ENCODE measurements at places on chromosomes 6 and 20.

GRCh38 chr6:83757021-83757420, 48.1 kb upstream of the SNAP91 start:
- DNase-seq: no peak

DNA sequence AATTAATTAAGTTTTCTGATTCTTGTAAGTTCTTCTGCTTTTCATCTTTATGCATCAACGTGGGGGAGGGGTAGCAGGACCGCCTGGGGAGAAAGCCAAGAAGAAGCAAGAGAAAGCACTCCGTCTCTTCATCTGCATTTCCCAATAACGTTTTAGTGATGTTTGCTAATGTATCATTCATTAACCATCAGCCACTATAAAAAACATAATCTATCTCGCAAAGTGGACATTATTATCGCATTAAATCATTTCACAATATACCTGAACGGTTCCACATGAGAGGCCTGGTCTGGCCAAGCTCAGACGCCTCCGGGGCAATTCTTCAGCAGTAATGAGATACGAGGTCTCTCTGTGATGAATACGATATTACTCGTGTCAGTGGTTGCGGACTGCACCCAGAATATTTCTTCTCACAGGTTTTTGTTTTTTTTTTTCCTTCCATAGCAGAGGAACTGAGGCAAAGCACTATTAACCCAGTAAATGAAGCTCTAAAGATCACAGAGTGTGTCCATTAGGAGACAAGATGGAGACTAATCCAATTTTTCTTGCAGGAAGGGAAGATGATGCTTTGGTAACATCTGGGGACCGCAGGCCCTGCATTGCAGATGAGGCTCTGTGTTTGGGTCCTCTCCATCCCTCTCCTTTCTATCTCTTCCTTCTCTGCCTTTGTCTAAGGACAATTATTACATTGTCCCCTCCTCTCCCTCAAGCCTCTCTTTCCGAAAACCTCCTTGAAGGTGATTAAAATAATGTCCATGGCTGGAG, 156.1 kb downstream of the SLC35B3 start:
- no peak for DNase-seq

DNA sequence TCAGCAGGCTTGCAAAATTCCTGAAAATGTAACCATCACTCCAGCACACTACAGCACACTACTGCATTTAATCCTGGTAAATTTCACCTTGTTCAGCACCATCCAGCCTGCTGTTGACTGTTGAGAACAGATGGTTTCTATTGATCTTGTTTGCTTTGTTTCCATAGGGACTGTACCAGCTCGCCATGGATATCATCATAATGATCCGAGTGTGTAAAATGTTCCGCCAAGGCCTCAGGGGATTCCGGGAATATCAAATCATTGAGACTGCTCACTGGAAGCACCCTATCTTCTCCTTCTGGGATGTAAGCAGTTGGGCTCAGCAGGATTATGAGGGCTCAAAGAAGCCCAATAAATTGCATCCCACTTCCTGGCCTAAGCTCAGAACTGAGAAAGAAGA, 4.1 kb downstream of the CNBD2 start:
- no peak for DNase-seq

DNA sequence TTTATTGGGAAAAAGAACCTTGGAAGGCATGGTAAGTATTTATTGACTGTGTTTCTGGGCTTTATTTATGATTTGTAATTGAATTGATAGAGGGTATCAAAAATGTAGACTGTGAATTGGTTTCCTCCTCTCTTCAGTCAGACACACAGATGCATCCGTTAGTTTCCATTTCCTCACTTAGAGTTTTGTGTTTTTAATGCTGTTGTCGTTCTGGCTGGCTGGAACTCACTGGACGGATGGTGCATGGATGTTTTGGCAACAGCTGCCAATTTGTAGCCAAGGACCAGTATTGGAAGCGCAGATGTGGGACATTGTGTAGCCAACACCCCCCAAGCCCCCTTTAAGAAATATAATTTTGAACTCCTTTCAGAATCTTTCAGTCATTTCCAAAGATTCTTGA, 134.5 kb downstream of the JARID2 start:
- DNase-seq: no peak

- no peak for DNase-seq
Observed at GRCh38 chr6:151437401-151437800, 14.5 kb downstream of the RMND1 start.

- no peak for DNase-seq
Observed at GRCh38 chr6:20444786-20445271, 43.1 kb downstream of the E2F3 start.

DNA sequence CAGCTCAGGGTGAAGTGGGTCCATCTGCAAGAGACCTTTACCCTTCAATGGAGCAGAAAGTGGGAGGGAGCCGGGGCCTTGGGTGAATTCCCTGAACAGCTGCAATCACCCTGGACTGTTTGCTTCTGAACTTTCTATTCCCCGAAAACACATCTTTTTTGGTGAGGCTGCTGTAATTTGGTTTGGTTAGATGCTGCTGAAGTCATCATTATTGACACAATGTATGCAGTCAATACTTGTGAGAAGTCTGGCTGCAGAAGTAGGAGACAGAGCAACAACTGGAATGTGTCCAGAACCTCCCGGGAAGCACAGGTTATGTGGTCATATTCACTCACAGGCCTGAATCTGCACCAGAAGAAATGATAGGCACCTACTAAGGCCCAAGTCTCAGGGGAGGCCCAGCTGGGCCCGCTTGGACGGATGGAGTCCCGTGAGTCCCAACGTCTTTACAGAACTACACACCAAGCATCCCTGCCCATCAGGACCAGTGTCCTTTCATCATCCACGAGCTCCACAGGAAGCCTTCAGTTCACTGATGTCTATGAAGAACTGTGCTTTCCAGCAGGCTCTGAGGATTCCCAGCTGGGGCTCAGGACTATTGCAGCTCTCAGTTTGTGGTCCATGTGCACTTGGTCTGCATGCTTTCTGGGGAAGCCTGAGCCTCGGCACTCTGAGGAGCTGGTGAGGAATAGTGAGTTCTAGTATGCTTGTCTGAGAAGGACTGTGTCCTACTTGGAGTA, 177.6 kb downstream of the THBS2 start:
- no peak for DNase-seq

- DNase-seq: no peak
Observed at GRCh38 chr20:7503501-7503900, 436.8 kb downstream of the HAO1 start.

- no peak for DNase-seq
Observed at GRCh38 chr6:101722991-101723579, 329.6 kb downstream of the GRIK2 start.

GRCh38 chr6:161271343-161272030, 2.4 kb downstream of the AGPAT4 start:
- no peak for DNase-seq

DNA sequence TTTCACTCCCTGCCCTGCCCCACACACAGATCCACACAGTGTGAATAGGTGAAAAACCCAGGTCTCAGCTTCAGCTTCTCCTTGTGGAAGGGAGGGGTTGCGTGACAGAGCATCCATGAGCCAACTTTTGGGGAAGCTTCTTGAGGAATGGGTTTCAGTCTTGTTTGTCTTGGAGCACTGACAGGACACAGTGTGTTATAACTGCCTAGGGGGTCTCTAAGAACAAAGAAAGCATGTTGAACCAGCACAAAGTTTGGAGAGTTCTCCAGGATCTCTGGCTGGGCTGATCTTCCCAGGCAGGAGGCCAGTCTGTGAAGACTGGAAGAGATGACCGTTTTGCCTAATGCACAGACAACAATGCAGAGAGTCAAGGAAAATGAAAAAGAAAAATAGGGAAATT, 164.5 kb downstream of the COL12A1 start:
- no peak for DNase-seq

- no peak for DNase-seq
Observed at GRCh38 chr6:7140631-7141378, 33.0 kb downstream of the RREB1 start.

DNA sequence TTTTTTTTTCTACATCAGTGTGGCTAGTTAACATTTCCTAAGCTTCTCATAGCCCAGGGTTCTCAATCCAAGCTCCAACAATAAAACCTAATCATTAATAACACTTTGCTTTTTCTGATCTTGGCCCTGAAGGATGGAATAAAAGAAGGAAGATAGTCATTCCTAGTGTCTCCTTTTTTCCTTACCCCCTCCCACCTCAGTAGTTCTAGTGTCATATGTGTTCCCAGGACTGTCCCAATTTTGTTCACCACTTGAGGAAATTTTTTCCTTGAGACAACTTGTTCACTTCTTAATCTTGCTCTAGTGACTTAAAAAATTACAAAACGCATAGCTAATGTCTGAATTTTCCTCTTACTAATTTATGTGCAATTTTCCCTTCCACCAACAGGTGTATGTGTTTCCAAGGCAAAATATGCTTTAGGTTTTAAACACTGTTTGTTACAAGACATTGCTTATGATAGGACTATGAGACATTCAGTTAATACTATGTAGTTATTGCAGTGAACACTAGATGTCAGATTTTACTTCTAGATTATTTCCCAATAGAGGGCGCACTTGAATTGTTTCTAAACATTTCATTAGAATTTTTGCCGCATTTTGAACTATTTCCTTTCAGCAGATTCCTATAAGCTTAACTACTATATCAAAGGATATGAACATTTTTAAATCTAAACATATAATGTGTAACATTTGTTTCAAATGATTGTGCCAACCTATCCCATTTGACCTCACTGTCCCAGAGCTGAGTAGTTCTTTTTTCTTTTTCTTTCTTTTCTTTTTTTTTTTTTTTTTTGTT, 18.5 kb upstream of the C6orf141 start:
- DNase-seq: peak; percentile 45

Measured in NCI-H1436 treated with DMSO at 0.1 percent for 48 hours (cell line).